ENCODE measurements at places on chromosomes 12 and 14.

GRCh38 chr14:20219033-20219432, 4.5 kb upstream of the OR11H6 start:
- DNase-seq = no peak

GRCh38 chr12:56162468-56163290, 4.5 kb downstream of the MYL6 start:
- no peak for DNase-seq

GRCh38 chr14:93970585-93970964, 5.8 kb downstream of the ASB2 start:
- DNase-seq = no peak

- DNase-seq = no peak
These were observed 1.8 kb upstream of the ZNF839 start for GRCh38 chr14:102317564-102318248.

GRCh38 chr14:26820138-26820537, 222.3 kb upstream of the NOVA1 start:
- no peak for DNase-seq

DNA sequence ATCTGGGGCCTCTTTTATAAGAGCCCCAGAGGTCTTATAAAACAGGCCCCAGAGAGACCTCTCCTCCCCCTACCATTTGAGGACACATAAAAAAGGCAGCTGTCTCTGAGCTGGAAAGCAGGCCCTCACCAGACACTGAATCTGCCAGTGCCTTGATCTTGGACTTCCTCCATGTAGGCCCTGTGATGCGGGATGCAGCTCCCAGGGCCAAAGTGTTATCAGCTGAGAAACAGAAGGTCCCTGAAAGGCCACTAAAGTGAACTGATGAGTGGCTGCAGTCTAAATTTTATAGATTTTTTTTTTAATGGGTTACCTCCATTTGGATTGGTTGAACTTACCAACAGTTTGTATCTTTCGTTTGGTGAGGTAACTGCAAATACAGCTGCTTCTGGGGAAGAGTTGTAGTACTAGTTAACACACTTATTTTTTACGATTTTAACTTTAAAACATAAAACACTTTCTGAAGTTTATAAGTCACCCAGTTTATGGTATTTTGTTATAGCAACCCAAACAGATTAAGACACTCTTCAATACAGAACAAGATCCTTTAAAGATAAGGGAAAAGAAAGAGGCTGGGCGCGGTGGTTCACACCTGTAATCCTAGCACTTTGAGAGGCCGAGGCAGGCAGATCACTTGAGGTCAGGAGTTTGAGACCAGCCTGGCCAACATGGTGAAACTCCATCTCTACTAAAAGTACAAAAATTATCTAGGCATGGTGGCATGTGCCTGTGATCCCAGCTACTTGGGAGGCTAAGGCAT, 5.6 kb upstream of the GUCY2C start:
- DNase-seq = no peak

DNA sequence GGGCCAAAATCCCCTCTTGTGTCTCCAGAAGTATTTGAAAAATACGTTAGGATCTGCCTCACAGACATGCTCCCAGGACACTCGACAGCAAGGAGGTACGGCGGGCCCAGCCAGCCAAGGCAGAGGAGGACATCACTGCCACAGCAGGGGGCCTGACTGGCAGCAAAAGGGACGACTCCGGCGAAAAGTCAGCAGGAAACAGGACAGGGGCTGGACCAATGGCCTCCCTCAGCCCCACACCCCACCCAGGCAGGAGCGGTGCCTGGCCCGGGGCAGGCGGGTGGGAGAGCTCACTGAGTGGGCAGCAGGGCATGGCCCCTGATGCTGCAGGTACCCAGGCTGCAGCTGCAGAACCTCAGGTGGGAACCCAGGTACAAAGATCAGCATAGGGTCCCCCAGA, 17.8 kb downstream of the BRF1 start:
- no peak for DNase-seq

DNA sequence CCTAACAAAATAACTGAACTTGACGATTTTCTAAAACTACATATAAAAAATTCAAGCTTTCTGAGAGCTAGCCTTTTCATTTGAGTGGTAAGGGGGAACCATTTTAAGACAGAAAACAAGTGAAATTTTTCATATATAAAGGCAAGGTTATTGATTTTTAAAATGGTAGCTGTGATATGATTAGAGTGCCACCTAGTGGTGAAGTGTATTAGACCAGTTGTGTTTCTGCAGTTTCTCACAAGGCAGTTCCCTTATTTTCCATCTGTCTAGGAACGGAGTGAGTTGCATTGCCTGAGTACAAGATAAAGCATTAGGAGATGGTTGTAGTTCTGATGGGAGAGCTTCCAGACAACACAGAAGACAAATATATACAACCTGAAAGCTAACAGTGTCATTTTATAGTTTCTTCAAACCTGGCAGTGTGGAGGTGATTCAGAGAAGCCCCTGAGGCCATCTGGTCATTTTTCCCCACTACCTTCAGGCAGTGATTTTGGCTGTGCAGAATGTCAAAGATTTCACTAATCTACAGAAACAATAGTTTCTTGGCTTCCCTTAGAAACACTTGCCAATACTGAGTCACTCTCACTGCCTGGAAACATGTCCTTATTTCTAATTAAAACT, 180.8 kb downstream of the C12orf50 start:
- no peak for DNase-seq

- no peak for DNase-seq
These were observed 47.5 kb downstream of the MRPL42 start for GRCh38 chr12:93514853-93515252.

DNA sequence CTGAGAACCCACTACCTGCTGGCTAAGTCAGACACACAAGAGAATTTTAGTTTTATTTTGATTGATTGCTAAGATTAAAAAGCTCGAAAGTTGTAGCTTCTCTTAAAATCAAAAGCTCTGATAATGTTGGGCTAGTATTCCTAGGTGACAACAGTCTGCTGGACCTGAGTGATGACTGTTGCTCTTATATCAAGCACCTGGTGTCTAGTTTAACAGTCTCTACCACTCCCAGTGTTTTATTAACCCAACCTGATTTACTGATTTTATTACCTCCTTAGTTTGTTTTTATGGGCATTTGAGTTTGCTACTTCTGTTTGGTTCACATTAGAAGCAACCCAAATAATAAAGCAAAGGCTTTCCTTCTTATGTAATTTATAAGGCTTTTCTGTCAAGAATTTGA, 41.8 kb downstream of the ATP6V1D start:
- no peak for DNase-seq

- DNase-seq = no peak
These were observed 3.9 kb upstream of the TUNAR start for GRCh38 chr14:95872777-95873176.

DNA sequence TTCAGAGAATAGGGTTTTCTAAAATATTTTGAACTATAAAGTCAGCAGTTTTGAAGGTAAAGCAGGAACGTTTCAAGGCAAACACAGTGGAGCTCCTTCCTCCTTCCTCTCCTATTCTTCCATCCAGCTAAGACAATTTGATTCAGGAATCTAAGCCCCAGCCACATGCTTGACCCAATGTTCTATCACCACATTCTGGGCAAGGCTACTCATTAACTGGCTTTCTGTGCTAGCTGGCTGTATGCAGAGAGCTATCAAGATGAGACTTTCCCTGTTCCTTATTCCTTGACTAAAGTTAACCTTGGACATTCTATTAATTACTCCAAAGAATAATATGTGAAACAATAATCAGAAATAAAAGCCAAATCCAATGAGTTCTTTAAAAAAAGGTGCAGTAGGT, 266.9 kb downstream of the NOVA1 start:
- DNase-seq = no peak

DNA sequence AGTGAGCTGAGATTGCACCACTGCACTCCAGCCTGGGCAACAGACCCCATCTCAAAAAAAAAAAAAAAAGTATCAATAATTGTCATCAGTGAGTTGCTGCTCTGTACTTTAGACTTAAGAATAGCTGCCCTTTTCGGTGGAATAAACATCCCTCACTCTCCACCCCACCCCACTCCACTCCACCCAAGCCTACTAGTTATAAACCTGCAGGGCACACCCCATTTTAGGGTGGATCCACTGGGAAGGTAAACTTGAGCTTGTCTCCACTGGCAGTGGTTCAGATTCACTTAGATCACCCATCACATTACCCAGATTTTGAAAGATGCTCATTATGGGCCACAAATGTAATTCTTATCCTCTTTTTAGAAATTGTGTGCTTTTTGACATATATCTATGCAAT, 106.4 kb downstream of the GPR135 start:
- no peak for DNase-seq

DNA sequence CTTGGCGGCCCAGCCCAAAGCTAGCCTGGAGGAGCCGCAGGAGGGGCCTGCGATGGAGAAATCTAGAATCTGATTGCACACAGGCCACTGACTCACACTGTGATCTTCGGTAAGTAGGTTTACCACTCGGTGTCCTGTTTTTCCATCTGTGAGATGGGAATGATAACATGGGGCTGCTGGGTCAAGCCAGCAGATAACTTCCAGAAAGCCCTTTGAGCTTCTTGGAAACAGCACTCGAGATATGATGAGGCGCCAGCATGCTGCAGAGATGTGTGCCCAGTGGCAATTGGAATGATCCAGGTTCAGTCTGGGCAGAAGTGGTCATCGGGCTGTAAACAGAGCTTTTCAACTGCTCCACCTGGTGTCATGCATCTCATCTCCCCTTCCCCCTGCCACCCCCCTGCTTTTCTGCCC, 771.3 kb upstream of the TBX3 start:
- no peak for DNase-seq

DNA sequence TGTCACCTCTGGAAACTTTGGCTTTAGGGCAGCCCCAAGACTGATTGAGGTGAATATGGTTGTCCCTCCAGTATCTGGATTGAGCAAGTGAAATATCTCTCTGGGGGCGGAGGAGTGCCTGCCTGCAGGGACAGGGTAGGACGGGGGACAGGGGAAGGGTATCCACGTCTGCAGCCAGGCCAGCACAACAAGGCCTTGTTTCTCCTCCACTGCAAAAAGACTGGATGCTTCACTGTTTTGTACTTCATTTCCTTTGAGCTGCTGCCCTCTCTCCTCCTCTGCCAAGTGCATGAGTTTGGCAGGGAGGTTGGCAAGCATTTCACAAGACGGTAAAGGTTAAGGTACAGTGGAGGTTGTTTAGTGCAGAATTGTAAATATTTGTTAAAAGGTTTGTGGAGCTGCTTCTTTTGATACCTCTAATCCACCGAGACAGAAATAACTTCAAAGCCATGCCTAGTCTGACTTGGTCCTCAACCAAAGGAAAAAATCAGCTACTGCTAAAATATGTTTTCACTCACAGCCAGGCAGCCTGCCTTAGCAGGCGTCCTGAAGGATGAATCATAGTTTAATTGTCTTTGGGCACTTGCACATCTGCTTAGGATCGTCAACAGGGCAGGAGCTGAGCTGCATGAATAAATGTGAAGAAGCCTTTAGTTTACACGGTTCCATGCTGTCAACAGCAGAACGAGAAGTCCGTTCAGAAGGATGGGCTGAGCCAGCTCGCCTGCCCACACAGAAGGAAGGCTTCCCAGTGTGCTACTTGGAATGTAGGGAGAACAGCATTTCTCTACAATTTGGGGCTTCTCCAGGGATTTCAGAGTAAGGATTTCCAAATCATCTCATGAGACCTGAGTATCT, 269.7 kb downstream of the TTC6 start:
- no peak for DNase-seq

DNA sequence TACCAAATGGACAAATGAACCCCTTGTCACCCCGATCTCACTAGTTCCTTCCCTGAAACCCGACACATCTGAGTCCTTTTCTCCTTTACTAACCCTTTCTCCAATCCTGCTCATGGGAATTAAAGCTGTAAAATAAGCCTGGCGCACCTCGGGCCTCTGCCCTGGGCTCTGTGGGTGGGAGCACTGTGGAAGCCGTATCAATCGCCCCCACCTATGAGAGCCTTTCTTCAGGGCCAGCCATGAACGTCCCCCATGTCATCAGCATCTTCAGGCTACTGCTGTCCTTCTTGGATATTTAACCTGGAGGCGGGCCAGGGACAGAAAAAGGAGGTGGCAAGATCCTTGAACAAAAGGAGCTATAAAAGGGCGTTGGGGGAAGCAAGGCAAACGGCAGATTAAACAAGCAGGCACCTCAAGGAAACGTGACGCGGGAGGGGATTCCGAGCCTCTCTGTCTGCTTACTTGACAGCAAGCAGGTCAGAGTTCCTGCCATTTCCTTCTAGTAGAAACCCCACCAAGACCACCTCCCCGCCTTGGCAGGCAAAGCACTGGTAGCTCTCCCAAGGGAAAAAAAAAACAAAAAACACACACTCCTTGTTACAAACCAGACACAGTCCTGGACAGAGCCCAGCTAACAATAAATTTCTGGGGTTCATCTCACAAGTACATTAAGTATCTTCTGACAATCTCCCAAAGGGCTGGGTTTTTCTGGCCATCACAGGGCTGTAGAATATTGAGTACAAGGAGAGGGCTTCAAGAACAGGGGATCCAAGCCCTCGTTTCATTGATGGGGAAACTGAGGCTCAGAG, 62.9 kb downstream of the DPF3 start:
- DNase-seq = no peak

- DNase-seq = no peak
These were observed 148.0 kb upstream of the PDE3A start for GRCh38 chr12:20220339-20220738.

- no peak for DNase-seq
These were observed 31.4 kb downstream of the VWF start for GRCh38 chr12:6092784-6093722.

GRCh38 chr12:127888943-127889719, 377.8 kb upstream of the TMEM132C start:
- DNase-seq = no peak

- no peak for DNase-seq
These were observed 22.4 kb upstream of the LRRC10 start for GRCh38 chr12:69633061-69633460.

GRCh38 chr14:97138801-97139200, 341.6 kb downstream of the VRK1 start:
- no peak for DNase-seq

- no peak for DNase-seq
These were observed 209.9 kb upstream of the NOS1 start for GRCh38 chr12:117571321-117571720.

GRCh38 chr12:92132288-92132687, 13.4 kb downstream of the BTG1 start:
- no peak for DNase-seq

GRCh38 chr12:39638178-39638577, 18.6 kb upstream of the ABCD2 start:
- DNase-seq = no peak

DNA sequence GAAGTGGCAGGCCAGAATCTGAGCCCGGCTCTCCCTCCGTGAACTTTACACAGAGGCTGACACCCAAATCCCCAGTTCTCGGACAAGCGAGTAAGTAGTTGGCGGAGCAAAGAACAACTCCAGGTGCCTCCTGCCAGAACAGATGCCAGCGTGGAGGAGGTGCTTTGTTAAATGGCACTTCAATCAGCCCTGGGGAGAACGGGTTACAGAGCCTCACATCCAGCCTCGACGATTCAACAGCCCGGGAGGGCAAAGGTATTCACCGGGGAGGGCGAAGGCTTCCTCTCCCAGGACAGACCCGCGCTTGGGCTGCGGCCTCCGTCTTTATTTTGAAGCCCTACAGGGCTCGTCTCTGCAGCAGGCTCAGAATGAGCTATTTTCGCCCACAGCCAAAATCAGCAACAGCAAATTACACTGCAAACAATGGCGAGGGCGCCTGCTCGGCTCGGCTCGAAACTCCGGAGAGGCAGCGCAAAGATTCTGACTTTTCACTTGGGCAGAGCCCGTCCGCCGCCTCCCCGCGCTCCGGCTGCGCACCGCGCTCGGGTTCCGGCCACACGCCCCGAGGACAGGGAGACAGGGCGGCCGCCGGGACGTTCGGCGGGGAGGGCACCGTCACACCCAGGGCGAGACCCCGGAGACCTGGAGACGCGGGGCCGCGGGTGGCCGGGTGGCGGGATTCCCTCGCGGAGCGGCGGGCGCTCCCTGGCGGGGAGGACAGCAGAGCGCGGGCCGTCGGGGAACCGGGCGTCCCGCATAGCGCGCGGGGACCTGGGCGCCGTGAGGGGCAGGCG, 811 bp downstream of the TMCC3 start:
- peak; percentile 45 for DNase-seq
